ENCODE measurements at places on chromosomes 3 and 15.

GRCh38 chr3:30256474-30256873 is 349.9 kb upstream of the TGFBR2 start:
- DNase-seq, result no peak

DNA sequence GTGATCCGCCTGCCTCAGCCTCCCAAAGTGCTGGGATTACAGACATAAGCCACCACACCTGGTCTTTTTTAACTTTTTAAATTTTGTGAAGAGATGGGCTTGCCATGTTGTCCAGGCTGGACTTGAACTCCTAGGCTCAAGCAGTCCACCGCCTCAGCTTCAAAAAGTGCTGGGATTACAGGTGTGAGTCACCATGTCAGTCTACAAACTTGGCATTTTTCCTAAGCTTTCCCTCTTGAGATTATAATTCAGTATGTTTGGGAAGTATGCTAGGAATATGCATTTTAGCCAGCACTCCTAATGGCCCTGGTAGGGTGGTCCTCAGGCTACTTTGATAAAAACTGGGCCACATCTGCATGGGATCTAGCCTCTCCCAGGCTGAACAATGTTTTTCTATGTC is 4.4 kb downstream of the WDR73 start:
- DNase-seq, result no peak

DNA sequence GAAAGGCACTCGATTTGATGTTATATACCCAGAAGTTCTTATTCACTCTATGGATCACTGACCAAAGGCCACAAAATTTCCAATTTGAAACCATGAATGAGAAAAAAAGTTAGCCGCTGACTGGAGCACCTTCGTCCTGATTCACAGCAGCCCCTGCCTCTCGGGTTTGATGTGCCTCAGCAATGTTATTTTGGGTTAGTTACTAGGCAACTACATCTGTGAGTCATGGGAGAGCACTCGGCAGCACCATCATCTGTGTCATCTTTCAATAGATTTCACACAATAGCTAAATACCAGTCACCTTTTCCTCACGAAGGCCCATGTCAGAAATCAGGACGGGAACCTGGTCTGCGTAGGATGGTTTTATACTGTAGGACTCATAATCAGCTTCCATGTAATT is 269.2 kb downstream of the ZBBX start:
- DNase-seq, result no peak

DNA sequence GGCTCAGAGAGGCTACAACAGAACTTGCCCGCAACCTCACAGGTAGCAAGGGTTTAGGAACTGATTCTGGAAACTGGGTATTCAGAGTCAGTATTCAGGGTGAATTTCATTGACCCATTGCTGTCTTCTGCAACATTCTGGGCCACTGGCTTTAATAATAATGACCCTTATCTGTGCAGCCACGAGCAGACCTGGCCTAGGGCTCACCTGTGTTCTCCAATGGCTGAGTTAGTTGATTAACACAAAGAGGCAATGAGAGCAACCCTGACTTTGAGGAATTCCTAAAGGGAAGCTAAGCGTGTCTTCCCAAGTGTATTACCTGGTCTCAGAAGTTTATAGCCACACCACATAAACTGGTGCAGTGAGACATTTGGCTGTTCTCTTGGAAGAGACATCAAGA is 289.9 kb downstream of the EPHB1 start:
- no peak for DNase-seq

GRCh38 chr3:93994056-93994455 is 14.1 kb downstream of the ARL13B start:
- no peak for DNase-seq

GRCh38 chr15:62753518-62754221 is 288.9 kb upstream of the TPM1 start:
- no peak for DNase-seq

DNA sequence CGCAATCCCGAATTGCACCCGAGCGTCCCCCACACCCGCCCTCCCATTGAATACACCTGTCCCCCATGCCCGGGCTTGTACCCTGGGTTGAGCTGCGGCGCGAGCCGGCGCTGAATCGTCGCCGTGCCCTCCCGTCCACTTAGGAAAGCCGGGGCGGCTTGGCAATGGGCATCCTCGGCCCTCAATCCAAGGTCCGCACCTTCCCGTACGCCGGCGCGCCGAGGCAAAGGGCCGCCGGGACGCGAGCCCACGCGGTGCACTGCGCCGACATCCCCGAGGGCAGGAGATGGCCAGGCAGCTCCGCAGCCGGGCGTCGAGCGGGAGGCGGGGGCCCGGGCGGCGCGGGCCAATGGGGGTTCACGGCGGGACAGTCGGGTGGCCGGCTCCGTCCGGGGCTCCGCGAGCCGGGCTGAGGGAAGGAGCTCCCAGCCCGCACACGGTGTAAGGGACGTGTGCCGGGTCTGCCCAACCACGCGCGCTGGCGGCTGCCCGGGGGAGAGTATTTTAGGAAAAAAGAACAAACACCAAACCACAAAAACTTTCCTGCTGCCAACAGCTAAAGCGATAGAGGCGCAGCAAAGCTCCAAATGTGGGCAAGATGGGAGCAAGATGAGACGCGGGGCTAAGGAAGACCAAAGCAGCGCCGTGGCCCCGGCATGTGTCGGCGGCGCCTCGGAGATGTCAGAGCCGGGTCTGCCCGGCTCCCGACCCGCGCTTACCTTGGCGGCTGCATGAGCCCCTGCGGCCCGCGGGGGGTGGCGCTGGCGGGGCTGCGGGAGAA is 621 bp downstream of the RGMA start:
- no peak for DNase-seq
